Right forelimb (tissue), 1 donor: ENCODE measurements at places on chromosomes 1 and 21.
A peak's percentile ranks its signal among the peaks of the same experiment; 100 is the strongest.

DNA sequence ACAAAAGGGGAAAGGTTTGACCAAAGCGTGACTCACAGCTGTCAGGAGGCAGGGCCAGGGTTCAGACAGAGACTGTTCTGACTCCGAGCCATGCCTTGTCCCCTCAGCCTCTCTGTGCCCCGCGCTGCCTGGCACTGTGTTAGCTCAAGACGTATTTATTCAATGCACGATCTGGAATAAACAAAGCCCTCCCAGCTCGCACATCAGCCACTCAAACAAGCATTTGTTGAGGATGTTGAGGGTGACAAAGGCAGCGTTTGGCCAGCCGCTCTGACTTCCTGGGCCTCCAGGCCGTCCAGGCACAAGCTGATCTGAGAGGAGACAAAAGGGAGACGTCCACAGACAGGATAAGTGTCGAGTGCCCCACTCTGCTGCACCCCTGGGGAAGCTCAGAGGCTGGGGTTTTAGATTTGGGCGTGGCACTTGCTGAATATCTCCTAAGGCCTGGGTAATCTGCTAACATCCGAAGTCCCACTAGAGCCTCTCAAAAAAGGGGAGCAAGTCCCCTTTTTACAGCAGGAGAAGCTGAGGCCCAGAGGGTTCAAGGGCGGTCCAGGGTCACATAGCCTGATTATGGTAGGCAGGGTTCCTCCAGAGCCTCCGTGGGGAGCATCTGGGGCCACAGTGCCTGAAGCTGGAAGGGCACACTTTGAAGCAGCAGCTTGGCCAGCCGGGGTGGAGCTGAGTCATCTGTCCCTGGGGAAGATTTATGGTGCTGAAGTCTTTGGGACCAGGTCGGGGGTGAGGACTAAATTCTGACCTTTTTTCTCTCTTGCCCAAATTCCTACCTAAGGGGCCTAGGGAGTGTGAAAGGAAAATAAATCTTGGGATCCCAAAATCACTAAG, 95.9 kb downstream of the SPSB1 start:
- no peak for DNase-seq

- DNase-seq: peak; percentile 89
These were observed 2.1 kb downstream of the ADAMTS4 start for GRCh38 chr1:161196521-161197451.

DNA sequence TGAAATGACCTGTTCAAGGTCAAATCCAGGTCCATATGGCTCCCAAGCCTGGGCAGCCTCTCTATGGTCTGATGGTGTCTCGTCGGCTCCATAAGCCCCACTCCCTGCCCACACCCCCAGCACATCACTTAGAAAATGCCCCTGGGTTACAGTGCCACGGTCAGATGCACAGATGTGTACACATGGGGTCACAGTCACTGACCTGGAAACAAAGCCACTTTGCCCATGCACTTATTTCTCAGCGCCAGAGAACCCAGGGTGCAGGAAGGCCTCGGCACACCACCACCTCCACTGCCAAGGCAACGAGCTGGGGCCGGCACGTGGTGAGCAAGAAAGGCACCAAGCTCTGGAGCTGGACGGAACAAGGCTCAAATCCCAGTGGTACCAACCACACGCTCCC, 24.7 kb downstream of the IFFO2 start:
- no peak for DNase-seq

DNA sequence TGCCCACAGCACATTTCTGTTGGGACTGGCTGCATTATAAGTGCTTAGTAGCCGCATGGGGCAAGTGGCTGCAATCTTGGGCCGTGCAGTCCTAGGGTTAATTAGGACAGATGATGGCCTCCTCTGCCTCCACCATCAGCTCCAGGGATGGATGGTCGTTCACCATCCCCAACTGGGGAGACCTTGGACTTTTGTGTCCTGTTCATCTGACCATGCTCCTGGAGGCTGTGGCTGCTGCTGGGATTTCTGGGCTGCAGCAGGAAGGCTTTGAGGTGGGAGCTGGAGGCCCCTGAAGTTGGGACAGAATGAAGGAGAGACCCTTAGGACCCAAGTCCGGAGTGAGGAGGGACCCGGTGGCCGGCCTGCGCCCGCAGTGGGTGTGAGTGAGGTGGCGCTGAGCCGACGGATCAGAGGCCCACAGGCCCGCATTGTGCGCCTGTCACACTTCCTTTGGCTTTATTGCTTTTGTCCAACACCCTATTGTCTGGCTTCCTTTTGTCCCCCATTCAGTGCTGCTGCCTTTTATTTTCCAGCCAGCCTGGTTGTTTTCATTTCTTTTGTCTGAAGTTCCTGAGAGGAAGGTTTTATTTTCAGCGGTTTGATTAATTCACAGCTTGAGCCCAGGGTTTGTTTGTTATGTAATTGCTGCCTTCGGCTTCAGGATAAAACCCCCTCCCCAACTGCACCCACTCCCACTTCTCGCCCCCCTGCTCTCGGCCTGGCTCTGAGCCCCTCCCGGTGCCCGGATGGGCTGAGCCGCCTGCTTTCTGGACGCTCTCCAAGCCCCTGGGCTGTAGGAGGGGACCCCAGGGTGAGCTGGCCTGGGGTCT, 35.6 kb downstream of the SOX13 start:
- no peak for DNase-seq

- DNase-seq: no peak
These were observed 15.5 kb downstream of the ACTN2 start for GRCh38 chr1:236701782-236702181.

DNA sequence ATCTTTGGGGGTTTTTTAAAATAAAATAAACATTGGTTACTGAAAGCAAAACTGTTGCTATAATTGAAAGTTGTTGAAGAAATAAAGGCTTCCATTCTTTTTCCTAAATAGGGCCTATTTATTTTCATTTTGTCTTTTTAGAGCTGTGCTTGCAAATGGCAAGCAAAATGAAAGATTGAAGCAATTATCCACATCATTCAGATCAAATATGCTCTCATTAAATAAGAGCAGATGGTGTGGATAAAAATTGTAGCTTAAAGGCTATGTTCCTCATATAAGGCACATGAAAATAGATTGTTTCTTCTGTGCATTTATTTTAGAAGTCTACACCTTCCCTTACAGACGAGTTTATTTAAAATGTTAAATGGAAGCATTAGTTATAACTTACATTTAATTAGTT, 1317.7 kb downstream of the MRPL39 start:
- no peak for DNase-seq

GRCh38 chr1:9213956-9214355, 20.6 kb upstream of the H6PD start:
- no peak for DNase-seq

DNA sequence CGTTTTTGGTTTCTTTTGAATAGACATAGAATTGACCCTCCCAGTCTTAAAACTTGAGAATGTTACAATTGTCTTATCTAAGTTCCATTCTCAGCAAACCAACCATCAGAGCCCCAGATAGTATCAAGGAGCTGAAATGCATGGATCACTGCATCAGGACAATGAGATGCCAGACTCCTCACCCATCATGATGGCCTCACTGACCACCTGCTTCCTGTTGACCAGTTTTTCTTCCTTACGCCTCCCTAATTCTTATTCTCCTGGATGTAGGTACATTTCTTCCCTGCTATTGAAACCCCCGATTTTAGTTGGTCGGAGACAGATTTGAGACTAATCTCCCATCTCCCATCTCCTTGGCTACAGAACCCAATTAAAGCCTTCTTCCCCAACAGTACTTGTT, 17.7 kb downstream of the MATN1 start:
- no peak for DNase-seq

DNA sequence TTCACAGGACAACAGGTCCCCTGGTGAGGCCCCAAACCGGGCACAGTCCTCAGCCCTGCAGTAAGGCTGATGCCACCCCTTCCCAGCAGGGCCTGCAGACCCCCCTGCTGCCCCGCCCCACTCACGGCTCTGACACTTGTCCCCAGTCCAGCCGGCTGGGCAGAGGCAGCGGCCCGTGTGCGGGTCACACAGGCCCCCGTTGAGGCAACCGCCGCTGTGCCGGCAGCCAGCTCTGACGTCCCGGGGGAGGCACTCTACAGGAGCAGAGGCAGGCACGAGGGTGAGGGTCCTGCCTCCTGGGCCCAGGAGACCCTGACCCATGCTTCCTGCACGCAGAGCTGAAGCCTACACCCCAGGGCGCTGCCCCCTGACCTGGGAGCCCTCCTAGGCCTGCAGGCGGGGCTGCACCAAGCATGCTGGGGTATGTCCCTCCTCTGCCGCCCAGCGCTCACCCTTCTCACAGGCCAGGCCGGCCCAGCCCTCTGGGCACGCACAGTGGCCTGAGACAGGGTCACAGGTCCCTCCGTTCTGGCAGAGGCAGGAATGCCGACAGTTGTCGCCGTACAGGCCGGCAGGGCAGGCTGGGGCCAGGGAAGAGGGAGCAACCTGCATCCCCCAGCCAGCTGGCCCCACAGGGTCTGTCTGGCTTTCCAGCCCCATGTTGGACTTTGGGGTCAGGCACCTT, 43.9 kb downstream of the ARHGEF16 start:
- DNase-seq: no peak

DNA sequence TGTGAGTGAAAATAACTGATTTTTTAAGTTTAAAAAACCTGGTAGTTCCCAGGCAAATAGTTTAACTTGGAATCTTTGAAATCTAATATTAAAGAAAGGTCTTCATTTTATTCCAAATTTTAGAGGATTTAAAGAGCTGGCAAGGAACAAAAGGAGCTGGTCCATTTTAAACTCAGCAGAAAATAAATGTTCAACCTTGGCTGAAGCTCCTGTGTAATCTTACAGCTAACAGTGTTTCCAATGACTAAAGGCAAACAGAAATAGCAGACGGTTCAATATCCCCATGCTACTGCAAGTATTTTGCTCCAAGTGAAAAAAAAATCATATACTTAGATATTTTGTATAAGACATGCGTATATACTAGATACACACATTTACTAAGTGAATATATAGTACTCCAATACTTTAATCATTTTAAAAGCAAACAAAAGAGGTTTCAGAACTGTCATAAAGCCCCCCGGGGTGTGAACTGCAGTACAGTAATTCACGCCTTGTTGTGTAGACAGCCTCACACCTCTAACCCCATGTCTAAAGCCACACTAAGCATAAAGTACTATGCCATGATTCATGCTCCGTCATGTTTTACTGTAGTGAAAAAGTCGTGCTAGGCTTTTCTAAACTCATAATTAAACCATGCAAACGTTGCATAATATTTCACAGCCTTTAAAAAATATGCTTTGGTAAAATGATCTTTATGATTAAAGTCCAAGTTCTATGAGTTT, 132.2 kb downstream of the CLIC6 start:
- no peak for DNase-seq
